ENCODE measurements at places on chromosomes 1 and 21. TPM values are rescaled to one million over a fixed set of nuclear protein-coding genes. Genes with fewer than 3 reads are reported as not detected.

Gene ROR1
- total RNA-seq: 10.9 TPM

Gene ACOT11
- total RNA-seq: 5.4 TPM

Gene CATSPER4
- not detected for total RNA-seq

Gene CD5L
- total RNA-seq: not detected

Gene TMCC2
- total RNA-seq: 2.1 TPM
